T-helper 9 cell (primary cell): ENCODE measurements at places on chromosomes 1 and 21.
A peak's percentile ranks its signal among the peaks of the same experiment; 100 is the strongest.

DNA sequence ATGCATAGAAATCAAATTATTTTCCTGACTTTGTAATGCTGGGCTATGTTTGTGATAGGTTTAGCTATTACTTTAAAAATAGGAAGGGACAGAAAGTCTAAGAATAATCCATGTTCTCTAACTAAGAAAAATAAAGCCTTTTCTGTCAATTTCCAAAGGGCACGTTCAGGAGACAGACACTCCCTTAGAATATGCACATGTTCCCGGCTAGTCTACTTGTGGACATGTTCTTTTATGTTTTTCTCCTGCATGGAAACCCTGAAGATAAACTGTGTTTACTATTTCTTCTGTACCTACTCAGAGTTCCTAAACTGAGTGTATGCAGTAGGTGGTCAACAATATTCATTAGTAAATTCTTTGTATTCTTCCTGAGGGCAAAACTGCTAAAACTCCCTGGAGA is 12.5 kb downstream of the PSMB4 start:
- no peak for DNase-seq

DNA sequence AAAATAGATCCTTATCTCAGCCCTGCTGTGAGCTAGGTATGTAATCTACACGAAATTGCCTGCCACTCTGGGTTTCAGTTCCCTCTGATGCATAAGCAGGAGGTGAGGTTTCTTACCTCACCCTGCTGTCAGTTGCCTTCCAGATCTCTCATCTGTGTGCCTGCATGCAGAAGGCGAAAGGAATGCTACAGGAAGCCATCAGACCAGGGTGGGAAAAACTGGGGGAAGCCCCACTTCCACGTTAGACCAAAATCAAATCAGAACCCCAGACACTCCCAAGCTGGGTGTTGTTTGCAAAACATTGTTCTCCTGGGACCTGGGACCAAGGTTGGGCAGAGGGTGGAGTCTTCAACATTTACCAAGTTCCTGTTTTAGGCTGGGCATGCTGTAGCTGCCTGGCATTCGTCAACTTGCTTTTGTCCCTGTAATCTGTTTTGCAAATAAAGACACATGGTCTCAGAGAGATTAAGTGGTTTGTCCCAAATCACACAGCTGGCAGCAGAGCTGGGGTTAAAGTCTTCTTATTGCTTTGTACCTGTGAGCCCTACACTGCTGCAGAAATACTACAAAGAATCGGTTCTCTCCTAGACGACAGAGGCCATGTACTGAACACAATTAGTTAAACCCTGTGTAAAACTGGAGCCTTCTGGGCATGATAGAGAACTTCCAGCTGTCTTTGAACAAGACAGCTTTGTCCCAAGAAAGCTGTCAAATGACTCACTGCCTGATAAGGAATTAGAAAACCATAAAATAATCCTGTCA is 389.7 kb upstream of the RUNX1 start:
- no peak for DNase-seq

- DNase-seq = no peak
These were observed 101.5 kb downstream of the DDX20 start for GRCh38 chr1:111857194-111857651.

- no peak for DNase-seq
These were observed 8.3 kb downstream of the LRRC47 start for GRCh38 chr1:3787745-3788605.

- DNase-seq = no peak
These were observed 220.0 kb downstream of the RERE start for GRCh38 chr1:8597455-8597854.

- DNase-seq = no peak
These were observed 9.6 kb downstream of the ZNF648 start for GRCh38 chr1:182051938-182052337.

- DNase-seq = no peak
These were observed 93.9 kb upstream of the CD34 start for GRCh38 chr1:208004851-208005250.

- DNase-seq = no peak
These were observed 77.5 kb downstream of the TPR start for GRCh38 chr1:186297439-186298045.

DNA sequence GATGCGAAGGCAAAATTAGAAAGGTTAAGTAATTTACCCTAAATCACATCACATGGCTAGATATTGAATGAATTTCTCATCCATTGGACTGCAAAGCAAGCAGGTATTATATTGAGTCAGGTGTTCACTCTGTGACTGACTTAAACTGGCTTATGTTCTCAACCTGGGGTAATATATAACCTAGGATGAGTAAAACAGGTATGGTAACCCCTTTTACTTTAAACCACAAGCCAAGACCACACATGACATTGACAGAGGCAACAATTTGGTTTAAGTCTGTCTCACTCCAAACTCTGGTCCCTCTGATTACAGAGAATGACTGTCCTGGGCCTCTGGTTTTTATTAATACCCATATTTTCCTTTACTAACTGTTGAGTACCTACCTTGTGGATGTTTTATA is 33.3 kb downstream of the MAEL start:
- no peak for DNase-seq

- no peak for DNase-seq
These were observed 46.6 kb downstream of the PLD5 start for GRCh38 chr1:242477944-242478343.

DNA sequence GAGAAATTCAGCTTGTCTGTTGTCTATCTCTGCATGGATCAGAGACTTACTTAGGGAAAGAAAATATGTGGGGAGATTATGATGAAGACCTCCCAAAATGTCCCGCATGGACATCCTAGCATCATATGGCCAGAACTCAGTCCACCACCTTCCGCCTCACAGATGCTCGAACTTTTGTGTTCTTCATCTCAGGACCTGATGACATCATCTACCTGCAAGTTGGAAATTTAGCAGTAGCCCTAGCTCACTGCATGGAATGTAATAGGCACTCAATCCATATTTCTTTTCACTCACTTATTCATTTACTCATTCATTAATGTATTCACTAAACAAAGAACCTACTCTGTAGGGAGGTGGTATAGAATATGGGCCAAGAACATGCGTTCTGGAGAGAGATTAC is 96.8 kb downstream of the CLIC6 start:
- no peak for DNase-seq

DNA sequence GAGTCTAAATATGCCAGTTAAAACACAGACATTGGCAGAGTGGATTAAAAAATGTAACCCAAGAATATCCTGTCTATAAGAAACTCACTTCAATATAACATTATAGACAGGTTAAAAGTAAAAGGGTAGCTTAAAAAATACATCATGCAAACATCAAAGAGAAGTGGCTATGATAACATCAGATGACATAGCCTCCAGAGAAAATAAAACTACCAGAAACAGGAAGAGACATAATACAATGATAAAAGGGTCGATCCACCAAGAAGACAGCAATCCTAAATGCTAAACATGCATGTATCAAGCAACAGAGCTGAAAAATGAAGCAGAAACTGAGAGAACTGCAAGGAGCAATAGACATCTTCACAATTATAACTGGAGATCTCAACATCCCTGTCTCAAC is 190.2 kb upstream of the NR5A2 start:
- DNase-seq = no peak

- DNase-seq = no peak
These were observed 572.1 kb upstream of the BRINP3 start for GRCh38 chr1:191049781-191050180.

- no peak for DNase-seq
These were observed 391.8 kb downstream of the DISC1 start for GRCh38 chr1:232018231-232019025.

- no peak for DNase-seq
These were observed 217.3 kb downstream of the PTPRU start for GRCh38 chr1:29453502-29454240.

DNA sequence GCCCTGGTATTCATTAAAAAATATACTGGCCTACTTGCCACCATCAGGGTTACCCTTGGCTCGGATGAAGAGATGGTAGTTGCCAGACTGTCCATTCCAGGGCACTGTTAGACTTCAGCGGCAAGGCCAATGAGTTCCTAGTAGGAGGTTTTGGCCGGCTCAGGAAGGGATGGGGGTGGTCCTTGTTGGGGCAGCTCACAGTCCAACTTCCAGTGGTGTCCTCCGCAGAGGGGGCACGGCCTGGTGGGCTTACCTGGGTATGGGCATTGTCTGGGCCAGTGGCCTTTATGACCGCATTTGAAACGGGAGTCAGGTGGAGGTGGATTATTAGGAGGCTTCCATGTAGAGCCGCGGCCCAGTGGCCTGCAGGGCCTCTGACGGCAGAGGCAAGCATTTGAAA is 139.1 kb upstream of the ETV3 start:
- no peak for DNase-seq

DNA sequence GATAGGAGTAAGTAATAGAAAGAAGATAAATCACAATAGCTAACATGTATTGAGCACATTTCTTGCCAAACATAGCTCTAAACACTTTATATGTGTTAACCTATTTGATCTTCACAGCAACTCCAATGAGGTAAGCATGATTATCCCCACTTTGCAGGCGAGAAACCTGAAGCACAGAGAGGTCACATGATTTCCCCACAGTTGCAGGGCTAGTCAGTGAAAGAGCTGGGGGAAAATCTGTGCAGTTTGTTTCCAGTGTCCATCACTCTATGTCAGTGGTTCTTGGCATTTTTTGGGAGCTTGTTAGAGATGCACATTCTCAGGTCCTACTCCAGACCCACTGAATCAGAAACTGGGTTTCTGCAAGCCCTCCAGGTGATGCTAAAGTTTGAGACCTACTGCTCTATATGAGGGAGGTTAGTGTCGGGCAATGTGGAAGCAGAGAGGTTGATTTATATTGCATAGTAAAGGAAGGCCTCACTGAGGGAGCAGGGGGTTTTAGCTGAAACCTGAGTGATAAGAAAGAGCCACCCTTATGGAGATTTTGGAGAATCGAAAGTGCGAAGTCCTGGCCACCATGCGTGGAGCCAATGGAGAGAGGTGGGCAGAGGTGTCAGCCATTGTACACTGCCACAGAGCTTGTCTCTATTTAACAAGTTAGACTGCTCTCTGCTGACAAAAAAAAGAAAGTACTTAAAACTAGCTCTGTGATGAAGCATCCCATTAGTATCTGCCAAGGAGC is 20.9 kb downstream of the MCOLN3 start:
- peak; percentile 6 for DNase-seq
